ENCODE measurements at places on chromosomes 1 and 21. TPM values are rescaled to one million over a fixed set of nuclear protein-coding genes. Genes with fewer than 3 reads are reported as not detected.

DNA sequence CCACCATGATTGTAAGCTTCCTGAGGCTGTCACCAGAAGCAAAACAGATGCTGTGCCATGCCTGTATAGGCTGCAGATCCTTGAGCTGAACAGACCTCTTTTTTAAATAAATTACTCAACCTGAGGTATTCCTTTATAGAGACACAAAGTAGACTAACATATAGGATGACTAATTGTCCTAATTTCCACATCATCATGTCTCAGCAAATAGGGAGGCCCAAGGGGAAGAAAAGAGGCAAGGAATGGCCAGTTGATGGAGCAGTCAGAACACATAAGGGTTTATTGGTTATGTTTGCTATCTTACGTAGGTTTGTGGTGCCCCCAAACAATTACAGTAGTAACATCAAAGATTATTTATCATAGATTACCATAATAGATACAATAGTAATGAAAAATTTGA, 126.2 kb downstream of the RASAL2 start:
- no peak for DNase-seq

DNA sequence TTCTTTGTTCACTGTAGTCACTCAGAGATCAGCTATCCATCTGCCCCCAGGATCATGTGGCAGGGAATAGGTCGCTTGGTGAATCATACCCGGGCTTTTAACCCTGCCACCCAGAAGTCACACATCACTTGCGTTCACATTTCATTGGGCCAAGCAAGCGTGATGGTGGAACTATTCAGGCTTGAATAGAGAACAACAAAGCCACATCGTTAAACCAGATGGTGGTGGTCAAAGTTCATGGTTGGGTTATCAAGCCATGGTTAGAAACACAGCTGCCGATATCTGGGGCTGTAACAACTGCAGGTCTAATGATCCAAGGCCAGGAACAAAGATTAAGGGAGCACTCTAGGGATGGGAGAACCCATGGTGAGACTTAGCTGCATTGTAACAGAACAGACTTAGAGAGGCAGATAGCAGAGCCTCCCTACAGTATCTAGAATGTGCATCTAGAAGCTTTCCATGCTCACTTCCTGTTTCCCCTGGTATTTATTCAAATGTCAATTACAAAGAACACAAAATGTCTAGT, 40.0 kb upstream of the PTPRC start:
- peak; percentile 40 for DNase-seq

- DNase-seq, result no peak
These were observed 33.3 kb downstream of the FOXD2 start for GRCh38 chr1:47471163-47471562.

CRB1 gene
- total RNA-seq, result not detected

SLC35F3 gene
- not detected for total RNA-seq
